ENCODE measurements at places on chromosomes 1 and 21.
A peak's percentile ranks its signal among the peaks of the same experiment; 100 is the strongest.

- DNase-seq = no peak
Measured at GRCh38 chr1:56432166-56432971, 147.0 kb downstream of the PLPP3 start.

DNA sequence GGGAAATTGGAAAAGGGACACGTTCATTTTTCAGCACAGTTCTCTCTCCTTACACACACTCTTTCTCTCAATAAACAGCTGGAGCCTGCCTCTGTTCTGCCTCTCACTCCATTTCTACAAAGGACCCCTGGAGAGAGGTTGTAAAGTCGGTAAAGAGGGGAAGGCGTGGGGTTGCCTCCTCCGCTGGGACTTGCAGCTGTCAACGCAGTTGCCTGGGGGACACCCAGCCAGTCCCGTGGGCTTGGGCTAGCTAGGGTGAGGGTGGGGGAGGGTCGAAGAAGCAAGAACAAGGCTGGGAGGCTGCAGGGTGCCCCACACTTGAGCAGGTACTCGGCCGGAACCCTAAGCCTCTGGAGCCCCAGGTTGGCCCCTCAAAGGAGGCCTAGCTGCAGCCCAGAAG, 27.6 kb downstream of the C1orf216 start:
- peak; percentile 13 for DNase-seq

DNA sequence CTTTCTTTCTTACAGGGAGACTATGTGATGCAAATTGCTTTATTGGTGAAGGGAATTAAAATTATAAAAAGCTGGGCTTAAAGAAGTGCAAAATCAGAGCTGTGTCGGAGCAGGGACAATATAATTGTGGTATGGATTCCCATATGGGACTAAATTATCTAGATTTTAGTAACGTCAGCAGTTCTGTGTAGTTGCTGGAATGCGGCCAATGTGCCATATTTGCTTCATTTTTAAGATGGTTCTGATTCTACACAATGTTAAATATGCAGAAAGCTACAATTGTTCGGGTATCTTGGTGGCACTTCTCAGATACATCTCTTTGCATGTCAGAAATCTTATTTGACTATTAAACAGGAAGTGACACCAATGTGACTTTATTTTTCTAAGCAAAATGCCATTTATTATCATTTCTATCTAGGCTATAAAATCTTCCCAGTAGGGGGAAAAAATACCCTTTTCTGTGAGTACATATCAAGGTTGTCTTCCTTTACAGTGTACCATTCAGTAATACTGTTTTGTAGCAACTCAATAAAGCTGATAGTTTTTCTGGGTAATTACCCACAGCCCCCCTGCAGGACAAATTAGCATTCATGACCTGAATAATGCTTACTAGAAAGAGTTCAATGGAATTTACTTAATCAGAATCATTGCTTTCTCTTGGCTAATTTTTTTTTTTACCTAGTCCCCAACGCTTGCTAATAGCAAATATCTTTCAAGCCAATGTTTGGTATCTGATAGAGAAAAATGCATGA, 288.3 kb upstream of the ADGRL2 start:
- DNase-seq = no peak

GRCh38 chr21:22450507-22450906, 1452.3 kb downstream of the NCAM2 start:
- DNase-seq = no peak

- no peak for DNase-seq
Measured at GRCh38 chr1:208449951-208450350, 205.8 kb upstream of the PLXNA2 start.

DNA sequence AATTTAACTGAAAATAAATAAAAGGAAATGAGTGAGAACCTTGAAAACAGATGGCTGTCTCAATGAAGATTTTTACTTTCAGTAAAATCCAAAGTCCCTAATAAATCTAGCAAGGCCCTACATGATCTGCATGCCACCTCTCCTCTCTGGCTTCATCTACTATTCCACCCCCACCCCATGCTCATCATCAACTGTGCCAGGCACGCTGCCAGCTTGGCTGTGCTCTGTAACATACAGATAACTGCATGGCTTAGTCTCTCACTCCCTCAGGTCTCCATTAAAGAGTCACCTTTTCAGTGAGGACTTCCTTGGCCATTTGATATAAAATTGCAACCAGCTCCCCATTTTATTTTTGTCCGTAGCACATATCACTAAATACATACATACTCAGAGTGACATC, 26.7 kb downstream of the RGSL1 start:
- DNase-seq = no peak

DNA sequence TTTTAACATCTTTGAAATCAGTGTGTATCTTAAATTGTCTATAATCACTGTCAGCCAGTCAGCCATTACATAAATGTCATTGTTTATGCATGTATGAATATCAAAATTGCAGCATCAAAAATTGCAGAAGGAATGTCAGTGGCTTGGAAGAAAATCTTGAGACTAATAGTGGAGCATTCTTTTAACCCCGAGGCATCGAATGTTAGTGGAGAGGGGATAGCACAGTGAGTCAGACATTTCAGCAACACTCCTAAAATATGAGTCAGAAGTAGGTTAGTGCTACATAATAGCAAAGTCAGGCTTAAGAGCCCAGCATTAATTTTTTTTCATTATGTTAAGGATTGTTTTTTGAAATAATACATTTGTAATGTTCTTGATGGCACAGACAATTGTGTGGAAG, 45.5 kb downstream of the SNRPE start:
- DNase-seq = no peak

- no peak for DNase-seq
Measured at GRCh38 chr1:198121056-198121826, 35.6 kb upstream of the NEK7 start.

- no peak for DNase-seq
Measured at GRCh38 chr1:213984387-213985208, 3.2 kb upstream of the PROX1 start.

DNA sequence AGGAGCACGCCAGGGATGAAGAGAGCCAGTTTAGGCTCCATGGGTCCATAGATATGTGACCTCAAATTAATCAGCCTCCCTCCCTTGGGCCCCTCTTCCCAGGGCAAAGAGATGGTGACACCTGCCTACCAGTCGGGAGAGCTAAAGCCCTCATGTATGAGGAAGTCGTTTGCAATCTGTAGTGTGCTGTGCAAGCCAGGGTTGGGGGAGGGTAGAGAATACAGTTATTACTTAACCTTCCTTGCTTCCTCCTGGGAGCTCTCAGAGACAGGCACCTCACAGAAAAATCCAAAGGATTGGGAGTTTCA, 4.0 kb downstream of the PGLYRP4 start:
- no peak for DNase-seq

DNA sequence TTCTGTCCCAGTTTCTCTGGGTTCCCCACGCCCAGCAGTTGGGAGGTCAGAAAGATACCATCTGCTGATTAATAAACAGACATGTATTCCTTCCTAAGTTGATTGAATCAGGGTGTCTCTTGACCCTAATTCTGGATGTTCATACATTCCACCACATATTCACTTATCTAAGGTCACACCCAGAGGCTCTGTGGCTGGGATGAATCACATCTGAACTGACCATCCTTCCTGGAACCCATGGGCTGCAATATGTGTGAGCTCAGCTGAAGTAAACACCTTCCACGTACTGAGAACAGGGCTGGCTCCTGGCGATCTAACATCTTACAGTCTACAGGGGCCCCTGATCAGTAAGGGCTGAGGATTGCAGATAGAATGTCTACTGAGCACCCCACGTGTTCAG, 20.5 kb upstream of the TRABD2B start:
- DNase-seq = no peak

DNA sequence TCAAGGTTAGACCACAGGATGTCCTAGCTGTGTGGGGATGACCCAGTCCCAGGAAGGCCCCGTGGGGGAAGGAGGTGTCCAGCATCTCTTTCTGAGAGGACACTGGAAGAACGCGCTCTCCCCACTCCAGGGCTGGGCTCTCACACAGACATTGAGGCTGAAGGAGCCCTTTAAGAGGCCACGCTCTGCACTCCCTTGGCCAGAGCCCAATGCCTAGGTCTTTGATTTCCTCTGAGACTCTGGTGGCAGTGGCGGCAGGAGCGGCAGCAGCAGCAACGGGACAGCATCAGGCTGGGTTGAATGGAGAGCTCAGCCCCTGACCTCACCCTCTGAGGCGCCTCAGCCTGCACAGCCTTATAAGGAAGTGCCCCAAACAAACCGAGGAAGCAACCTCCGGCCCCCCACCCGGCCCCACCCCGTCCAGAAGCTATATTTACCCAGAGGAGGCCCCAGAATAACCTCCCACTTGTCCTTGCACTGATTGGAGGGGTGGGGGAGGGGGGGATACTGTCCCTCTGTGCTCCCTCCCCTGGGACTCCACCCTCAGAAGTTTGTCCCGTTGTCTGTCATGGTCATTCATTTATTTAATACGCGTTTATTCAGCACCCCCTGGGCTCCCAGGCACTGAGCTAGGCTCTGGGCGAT, 12.3 kb downstream of the NES start:
- DNase-seq = peak; percentile 79
